ENCODE measurements at places on chromosomes 5 and 9.

GRCh38 chr5:56025151-56025885, 30.6 kb upstream of the IL6ST start:
- DNase-seq = no peak

- DNase-seq = no peak
Measured at GRCh38 chr9:124624735-124624992, 117.5 kb upstream of the NR5A1 start.

DNA sequence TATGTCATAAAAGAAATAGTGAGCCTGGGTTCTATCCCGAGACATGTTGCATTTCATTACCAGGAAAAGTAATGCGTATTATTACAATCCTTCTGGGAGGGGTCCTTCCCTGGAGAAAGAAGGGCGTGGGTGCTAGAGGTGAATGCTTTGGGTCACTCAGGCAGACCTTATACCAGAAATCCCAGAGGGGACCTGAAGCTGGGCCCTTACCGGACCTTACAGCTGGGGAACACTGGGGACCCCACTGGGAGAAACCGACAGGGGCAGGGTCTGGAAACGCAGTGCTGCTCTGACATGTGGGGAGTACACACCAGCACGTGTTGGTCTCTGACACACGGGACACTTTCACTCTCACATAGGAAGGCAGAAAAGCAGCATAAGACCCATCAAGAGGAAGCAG, 71.3 kb downstream of the LMNB1 start:
- DNase-seq = no peak

- DNase-seq = no peak
Measured at GRCh38 chr9:136238342-136238732, 7.3 kb downstream of the QSOX2 start.

- no peak for DNase-seq
Measured at GRCh38 chr9:91972076-91972626, 22.1 kb upstream of the ROR2 start.

- no peak for DNase-seq
Measured at GRCh38 chr5:8912106-8912505, 633.8 kb downstream of the SEMA5A start.

- DNase-seq = no peak
Measured at GRCh38 chr5:180390441-180391190, 37.5 kb upstream of the GFPT2 start.

DNA sequence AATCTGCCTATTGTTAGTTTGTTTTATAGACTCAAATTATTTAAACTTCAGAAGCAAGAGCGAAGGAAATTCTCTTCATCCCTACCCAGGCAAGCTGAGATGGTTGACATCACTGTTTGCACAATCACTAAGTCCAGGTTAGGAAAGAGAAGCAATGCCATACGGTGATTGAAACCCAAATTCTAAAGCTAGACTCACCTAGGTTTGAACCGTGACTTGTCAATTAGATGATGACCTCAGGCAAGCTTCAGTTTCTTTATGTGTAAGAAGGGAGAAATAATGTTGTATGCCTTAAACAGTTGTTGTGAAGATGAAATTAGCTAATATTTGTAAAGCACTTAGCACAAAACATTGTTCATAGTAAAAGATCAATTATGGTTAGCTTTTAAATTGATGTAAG, 96.5 kb upstream of the ANKRD55 start:
- DNase-seq = no peak

DNA sequence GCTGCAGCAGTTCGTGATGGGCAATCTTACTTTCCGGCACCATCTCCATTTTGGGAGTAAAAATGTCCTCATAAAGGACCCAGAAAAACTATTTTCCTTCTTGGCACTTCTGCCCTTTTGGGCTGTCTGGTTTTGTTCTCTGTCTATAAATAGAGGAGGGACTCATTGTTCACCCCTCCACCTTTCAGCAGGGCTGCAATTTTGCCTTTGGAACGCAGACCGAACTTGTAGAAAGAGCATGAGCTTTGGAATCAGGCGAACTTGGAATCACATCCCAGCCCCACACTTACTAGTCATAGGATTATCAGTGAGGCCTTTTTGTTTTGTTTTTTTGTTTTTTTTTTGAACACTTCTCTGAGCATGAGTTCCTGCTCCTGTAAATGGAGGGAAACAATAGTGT, 178.1 kb upstream of the IL12B start:
- DNase-seq = no peak

- DNase-seq = no peak
Measured at GRCh38 chr5:165410476-165410875, 1905.1 kb downstream of the MAT2B start.

GRCh38 chr9:131580358-131580757, 35.0 kb downstream of the PRRT1B start:
- no peak for DNase-seq

- DNase-seq = no peak
Measured at GRCh38 chr5:115843444-115844130, 1.9 kb downstream of the AP3S1 start.

- no peak for DNase-seq
Measured at GRCh38 chr9:137217276-137218211, 4.5 kb downstream of the RNF208 start.

DNA sequence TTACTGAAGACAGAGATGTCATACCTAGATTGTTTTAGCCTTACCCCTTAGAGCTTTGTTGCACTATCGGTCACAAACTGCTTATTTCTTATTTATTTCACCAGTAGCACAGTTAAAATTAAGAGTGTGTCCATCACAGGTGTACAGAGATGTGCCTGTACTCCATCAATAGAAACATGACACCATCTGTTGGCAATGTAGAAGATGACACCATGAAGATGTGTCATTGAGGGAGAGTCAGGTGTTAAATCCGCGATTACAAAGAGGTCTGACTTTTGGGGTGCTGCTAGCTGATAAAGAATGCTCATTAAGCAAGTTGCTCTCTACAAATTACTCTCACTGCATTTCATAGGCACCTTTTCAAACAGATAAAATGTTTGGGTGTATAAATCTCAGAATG, 164.4 kb downstream of the SMARCA2 start:
- DNase-seq = no peak

GRCh38 chr5:54721116-54721515, 203.6 kb downstream of the SNX18 start:
- no peak for DNase-seq

Measured in stimulated activated CD4-positive, alpha-beta T cell treated with anti-CD3 and anti-CD28 coated beads, TNF-alpha, amount 100 ng/mL, for 4 hours (primary cell).